Epithelial cell of proximal tubule (primary cell): ENCODE measurements at places on chromosomes 12 and 14.

- peak; percentile 86 for DNase-seq
These were observed 25.6 kb downstream of the KCNK13 start for GRCh38 chr14:90087433-90087832.

- DNase-seq: no peak
These were observed 678 bp downstream of the INF2 start for GRCh38 chr14:104689881-104690711.

- no peak for DNase-seq
These were observed 337.8 kb downstream of the ADAMTS20 start for GRCh38 chr12:43214166-43214565.

GRCh38 chr14:24038686-24039085, 13.1 kb upstream of the CARMIL3 start:
- no peak for DNase-seq

GRCh38 chr12:52166672-52167071, 25.1 kb downstream of the KRT80 start:
- no peak for DNase-seq

GRCh38 chr12:75848431-75848925, 183.1 kb downstream of the PHLDA1 start:
- DNase-seq: no peak

GRCh38 chr12:52915637-52916036, 10.8 kb upstream of the KRT8 start:
- DNase-seq: no peak

DNA sequence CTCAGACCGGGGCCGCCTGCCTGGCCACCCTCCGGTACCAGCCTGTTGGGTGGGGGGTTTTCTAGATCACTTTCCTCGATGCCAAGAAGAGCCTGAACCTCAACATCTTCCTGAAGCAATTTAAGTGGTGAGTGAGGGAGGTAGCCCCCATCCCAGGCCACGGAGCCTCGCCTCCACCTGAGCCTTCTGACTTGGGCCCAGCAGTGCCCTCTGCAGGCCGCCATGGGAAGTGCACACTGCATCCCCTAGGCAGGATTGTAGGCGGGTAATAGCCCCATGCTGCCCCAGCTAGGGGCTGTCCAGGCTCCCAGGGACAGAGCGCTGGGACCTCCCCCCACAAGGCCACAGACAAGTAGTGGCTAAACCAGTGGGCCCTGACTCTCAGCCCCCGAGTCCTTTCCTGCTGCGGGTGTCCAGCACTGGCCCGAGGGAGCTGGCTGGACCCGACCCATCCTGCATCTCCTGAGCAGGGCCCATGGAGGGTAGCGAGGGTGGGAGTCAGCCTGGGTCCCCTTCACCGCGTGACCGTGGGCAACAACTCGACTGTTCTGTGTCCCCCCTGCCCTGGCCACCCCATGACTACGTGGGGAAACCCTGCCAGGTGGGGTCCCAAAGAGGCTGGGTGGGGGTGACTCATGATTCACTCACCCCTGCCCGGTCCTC, 15.3 kb upstream of the ADSS1 start:
- DNase-seq: no peak

DNA sequence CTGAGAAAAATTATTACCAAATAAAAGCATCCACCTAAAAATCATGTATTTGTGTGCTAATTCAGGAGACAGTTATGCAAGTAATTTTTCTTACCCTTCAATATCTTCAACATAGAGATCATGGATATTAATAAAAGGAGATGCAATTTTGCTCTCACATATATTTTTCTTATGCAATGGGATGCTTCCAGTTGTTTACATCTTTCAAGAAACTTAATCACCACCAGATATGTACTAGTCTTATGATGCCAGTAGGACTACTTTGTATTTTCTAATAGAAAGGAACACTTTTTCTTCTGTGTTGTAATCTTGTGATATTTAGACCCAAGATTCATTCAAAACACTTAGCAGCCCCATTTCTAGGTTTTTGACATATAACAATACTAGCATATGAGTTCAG, 107.6 kb downstream of the NAV3 start:
- no peak for DNase-seq

GRCh38 chr12:42015051-42015461, 129.6 kb downstream of the GXYLT1 start:
- no peak for DNase-seq

GRCh38 chr12:72511906-72512305, 239.7 kb downstream of the TRHDE start:
- DNase-seq: peak; percentile 69

DNA sequence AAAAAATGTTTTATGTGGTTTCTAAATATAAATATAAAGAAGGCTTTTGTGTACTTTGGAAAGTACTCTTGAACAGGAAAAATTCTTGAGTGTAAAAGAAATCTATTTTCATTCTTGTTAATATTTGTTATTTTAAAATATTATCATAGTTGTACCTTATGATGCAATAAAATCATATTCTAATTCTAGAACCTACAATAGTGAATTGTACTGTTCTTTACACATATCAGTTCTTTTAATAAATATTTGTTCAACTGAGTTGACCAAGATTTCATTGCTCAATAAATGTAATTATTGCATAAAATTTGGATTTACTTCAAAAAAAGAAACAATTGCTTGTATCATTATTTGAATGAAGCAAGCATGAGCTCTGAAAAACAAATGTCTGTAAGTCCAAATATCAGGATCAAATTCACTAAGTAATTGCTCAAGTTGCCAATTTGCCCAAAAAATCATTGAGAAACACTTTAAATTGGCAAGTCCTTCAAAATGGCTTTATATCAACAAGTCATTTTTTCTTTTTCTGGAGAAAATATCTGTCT, 191.6 kb upstream of the SLC16A7 start:
- DNase-seq: no peak

DNA sequence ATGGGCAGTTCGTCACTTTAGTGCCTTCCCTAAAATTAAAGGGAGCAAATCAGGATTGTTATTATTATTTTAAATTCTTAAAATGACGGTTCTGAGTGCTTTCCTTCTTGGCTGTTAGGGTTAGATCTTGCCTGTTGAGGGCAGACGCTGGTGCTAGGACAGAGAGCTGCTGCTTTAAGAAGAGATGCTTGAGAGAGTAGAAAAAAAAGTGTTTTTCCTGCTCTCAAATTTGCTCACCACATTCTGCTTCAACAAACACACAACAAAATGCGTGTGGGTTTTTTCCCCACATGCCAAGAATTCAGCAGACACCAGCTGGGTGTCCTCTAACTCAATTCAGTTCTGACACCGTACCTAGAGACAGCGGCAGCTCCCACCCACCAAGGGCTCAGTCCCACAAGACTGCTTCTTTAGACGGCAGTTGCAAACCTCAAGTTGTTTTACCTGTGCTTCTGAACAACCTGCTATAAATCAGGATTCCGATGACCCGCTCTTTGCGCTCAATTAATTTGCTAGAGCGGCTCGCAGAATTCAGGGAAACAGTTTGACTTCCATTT, 75.8 kb upstream of the RIN3 start:
- DNase-seq: no peak

- no peak for DNase-seq
These were observed 6.6 kb downstream of the P2RX7 start for GRCh38 chr12:121139286-121139685.

DNA sequence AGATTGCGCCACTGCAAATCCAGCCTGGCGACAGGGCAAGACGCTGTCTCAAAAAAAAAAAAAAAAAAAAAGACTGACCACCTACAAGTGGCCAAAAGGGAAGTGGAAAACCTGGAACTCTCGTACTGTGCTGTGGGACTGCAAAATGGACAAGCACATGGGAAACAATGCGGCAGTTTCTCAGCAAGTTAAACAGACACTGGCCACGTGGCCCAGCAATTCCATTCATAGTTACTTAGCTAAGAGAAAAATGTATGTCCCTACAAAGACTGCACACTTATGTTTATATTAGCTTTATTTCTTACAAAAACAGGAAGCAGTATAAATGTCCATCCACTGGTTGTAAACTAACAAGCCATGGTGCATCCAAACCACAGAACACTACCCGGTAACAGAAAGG, 5.6 kb downstream of the CHFR start:
- DNase-seq: no peak

GRCh38 chr14:66072190-66073084, 413.7 kb upstream of the CCDC196 start:
- no peak for DNase-seq

GRCh38 chr14:20530771-20531571, 25.6 kb downstream of the RNASE10 start:
- DNase-seq: peak; percentile 12
